ENCODE measurements at places on chromosomes 5 and 9.

- no peak for DNase-seq
These were observed 493.5 kb upstream of the WWC1 start for GRCh38 chr5:167797933-167798332.

DNA sequence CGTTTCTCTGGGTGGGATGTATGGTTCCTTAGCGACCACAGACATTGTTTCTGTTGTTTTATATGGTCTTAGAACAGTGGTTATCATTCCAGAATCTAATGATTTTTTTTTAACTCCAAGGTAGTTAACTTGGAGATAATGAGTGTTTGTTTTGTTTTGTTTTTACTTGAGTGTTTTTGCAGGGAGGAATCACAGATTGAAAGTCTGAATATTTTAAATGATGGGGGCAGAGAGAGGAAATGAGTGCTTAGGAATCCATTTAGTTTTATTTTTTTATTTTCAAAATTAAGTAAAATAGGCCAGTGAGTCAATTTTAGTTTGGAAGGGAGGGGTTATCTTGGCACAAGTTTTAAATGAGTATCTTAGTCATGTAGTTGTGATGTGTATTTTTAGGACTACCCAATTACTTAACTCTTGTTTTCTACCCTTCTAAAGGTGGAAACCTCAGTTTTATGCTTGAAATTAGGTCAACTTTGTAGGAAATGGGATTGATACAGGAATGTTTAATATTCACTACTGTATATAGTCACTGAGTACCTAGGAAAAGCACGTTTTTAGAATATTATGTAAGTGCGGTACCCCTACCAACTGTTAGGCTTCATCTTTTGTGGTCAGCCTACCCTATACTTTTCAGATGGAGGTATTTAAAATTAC is 2.0 kb downstream of the UBE2R2 start:
- DNase-seq = no peak

GRCh38 chr9:14447103-14447502 is 133.2 kb upstream of the NFIB start:
- no peak for DNase-seq

DNA sequence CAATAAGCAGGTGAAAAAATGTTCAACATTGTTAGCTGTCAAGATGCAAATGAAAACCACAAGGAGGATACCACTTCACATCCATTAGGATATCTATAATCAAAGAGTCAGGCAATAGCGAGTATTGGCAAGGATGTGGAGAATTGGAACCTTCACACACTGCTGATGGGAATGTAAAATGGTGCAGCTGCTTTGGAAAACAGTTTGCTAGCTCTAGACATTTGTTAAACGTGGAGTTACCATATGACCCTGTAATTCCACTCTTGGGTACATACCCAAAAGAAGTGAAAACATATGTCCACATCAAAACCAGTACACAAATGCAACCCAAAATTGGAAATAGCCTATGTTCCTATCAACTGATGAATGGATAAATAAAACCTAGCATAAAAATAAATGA is 37.4 kb downstream of the SCAMP1 start:
- no peak for DNase-seq

GRCh38 chr5:124998520-124998919 is 252.1 kb upstream of the ZNF608 start:
- DNase-seq = no peak

- no peak for DNase-seq
These were observed 485.0 kb upstream of the EDIL3 start for GRCh38 chr5:84869675-84870074.

DNA sequence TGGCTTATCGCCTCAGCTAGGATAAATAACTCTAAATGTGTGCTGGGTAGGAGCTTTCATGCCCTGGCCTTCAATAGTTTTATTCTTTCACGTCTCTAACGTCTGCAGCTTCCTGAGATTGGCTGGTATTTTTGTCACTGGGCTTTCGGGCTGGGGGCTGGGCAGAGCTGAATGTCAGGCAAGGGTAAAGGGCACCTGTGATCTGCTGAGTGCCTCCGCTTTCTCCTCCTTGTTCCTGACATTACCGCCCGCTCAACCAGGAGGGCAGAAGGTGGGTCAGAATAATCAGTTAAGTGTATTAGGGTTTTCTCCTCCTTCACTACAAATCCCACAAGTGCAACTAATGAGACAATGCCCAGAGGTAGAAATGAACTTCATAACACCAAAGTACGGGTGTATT is 216.6 kb downstream of the TSSK1B start:
- DNase-seq = no peak

DNA sequence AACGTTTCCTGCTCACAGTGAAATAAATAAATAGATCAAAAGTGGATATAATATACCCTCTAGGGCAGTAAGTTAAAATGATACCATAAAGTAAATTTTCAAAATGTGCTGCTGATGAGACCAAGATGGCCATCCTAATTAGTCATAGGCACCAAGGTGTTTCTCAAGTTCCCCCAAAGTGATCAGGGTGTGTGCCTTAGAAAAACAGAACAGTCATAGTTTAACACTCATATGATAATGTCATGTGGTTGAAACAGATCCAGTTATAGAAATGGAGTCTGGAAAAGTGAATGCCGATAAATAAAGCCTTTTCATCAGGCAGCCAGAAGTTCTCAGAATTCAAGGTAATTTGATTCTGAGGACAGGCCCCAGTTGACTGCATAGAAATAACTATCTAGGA is 161.5 kb upstream of the CDKN2B start:
- no peak for DNase-seq

DNA sequence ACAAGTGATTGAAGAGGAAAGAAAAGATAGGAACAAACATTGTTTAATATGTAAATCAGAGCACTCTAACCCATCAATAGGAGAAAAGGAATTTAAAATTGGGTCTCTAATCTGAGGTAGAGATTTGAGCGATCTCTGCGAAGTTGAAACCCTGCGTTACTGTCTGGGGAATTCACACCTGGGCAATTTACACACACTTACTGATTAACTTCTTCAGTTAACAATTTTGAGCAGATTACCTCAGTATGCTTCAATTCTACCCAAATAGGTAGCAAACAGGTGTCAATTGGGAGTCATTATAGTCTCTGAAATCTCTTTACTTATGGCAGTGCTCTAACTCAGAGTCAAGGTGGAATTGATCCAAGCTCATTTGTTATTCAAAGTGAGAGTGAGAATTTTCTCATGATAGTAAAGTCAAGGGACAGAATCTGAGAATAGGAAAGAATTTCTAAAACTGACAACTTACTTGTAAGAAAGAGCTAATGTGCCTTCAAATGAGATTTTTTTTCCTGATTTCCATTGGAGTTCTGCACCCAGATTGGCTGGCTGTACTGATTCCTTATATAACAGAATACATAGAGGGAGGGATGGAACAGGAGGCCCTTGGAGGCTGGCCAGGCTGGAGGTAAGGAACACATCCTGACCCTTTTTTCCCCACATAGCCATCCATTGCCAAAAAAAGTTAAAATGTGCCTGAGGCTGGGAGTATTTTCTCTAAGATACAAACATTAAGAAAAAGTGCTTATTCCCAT is 27.1 kb upstream of the IFNA14 start:
- no peak for DNase-seq

DNA sequence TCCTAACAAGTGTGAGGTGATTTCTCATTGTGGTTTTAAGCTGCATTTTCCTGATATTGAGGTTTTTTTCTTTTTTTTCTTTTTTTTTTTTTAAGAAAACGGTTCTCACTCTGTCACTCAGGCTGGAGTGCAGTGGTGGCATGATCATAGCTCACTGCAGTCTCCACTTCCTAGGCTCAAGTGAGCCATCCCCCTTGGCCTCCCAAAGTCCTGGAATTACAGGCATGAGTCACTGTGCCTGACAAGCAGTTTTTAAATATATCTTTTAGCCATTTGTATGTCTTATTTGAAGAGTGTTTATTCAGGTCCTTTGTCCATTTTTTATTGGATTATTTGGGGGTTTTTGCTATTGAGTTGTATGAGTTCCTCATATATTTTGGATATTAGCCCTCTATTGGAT is 53.8 kb downstream of the GCNT1 start:
- DNase-seq = no peak

DNA sequence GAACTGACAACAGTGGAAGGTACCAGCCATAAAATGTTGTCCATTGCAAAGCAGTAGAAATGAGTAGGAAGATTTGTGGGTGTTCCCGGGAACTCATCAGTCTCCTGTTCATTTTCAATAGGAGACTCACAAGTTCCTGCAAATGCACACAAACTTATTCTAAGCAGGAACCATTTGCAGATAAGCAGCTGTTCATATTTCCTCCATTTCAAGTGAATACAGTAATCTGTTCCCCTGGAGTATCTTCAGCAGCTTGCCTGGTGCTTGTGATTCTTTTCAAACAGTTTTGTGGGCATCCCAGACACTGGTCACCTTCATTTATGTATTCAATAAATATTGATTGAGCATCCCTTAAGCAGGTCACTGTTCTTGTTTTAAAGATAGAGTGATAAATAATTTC is 1315.5 kb upstream of the C9orf72 start:
- DNase-seq = no peak

- DNase-seq = no peak
These were observed 29.7 kb downstream of the PDE4D start for GRCh38 chr5:59863777-59864176.

GRCh38 chr5:133910571-133910970 is 57.9 kb downstream of the C5orf15 start:
- DNase-seq = no peak

GRCh38 chr5:179438461-179438860 is 93.2 kb upstream of the ADAMTS2 start:
- DNase-seq = no peak

GRCh38 chr9:96888591-96888990 is 34.3 kb upstream of the ZNF782 start:
- DNase-seq = no peak

DNA sequence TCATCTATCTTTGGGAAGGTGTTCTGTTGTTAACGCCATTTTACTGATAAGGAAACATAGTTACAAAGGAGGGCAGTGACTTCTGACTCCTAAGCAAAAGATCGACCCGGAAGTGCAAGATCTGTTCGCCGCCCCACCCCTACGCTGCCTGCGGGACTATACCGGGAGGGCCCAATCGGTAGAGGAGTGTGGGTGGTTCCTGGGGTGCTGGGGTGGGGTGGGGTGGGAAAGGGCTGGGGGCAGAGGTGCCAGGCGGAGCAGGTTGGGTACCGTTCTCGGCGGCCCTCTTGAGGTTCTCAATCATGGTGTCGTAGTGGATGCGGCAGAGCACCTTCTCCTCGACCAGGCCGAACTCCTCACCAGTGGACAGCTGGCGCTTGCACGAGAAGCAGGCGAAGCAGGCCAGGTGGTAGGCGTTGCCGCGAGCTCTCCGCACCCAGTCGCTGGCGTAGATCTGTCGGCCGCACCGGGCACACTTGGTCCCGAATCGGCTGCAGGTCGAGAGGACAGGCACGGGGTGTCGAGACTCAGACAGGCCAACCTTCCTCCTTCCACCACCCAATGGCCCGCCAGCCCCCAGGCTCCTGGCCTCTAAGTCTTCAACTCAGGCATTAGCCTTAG is 11.8 kb downstream of the LHX6 start:
- no peak for DNase-seq

DNA sequence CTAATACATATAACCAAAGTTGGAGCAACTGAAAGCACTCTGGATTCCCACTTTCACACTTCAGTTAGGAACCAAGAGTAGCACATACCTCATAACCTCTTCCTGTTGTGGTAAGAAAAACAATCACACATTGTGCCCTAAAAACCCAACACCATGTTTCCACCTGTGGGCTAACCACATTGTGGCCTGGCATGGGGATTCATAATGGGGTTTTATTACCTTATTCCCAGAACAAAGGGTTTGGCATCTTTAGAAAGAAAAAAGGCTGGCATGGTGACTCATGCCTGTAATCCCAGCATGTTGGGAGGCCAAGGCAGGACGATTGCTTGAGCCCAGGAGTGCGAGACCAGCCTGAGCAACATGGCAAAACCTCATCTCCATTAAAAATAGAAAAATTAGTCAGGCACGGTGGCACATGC is 60.6 kb downstream of the HSD17B3 start:
- no peak for DNase-seq

DNA sequence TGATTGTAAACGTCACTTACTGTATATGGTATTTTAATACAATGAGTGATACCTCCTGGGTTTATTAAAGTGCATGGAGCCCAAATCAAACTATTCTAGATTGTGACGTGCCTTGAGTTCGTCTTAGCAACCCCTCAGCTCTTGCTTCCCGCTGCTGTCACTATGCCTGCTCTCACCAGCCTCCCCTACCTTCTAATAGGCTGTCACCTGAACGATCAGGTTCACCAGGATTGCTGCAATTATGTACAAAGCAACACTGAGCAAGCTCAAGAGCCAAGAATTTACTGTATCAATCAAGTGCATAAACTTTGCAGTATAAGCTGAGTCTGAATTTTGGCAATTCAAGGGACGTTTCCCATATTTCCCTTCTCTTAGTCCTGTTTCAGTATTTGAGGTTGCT is 3.0 kb downstream of the LECT2 start:
- no peak for DNase-seq

DNA sequence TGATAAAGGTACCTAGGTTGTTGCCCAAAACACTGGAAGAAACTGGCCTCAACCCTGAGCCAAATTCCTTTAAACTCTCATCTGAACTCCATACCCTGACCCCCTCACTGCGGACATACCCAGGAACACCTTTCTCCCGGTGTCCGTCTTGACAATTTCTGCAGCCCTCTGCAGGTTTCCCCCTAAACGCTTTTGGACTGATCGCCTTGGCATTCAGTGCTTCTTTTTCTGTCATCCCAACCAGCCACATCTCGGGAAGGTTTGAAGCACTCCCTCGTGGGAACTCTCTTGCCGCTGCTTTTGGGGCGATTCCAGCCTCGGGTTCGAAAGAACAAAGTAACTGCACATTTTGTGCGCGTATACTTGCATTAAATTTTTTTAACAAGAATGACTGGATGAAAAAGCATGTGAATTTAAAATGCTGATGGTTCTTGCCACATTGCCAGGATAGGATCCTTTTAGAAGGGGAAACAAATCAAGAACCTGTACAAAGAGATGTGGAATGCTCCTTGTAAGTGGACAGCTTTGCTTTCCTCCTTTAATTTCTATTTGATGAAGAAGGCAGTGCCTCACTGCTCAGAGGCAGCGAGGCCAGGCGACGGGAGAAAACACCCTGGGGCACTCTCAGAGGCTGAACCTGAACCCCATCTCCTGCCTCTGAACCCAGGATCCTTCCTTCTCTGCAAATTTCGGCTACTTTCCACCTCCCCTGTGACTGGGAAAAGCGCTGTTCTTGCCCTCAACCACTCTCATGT is 615 bp downstream of the PSMD5 start:
- no peak for DNase-seq

GRCh38 chr5:53915120-53915519 is 354.7 kb downstream of the NDUFS4 start:
- DNase-seq = no peak

GRCh38 chr9:116323012-116323411 is 169.4 kb downstream of the PAPPA start:
- DNase-seq = no peak
